ENCODE measurements at places on chromosomes 1 and 21.

DNA sequence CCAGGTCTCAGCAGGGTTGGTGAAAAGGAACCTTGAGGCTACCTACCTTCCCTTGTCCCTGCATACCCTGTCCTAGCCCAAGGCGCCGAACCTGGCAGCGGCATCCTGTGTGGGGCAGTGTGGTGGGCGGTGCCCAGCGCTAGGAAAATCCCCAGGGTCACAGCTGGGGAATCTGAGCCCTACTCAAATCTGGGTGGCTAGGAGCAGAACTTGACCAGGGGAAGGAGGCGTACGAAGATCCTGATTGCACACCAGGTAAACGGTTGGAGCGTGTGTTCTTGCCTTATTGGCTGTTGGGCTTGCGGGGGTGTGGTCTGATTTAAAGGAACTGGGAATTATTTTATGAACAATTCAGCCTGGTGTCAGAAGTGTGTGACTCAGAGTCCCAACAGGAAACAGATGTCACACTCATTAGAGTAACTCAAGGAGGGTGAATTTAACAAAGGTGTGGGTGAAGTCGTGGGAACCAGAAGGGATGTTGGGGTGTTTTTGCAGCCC is 118.6 kb downstream of the LRIG2 start:
- DNase-seq = no peak

GRCh38 chr21:26469789-26470188 is 103.3 kb downstream of the CYYR1 start:
- DNase-seq = no peak

- no peak for DNase-seq
Observed at GRCh38 chr1:118335331-118335732, 150.3 kb upstream of the SPAG17 start.

DNA sequence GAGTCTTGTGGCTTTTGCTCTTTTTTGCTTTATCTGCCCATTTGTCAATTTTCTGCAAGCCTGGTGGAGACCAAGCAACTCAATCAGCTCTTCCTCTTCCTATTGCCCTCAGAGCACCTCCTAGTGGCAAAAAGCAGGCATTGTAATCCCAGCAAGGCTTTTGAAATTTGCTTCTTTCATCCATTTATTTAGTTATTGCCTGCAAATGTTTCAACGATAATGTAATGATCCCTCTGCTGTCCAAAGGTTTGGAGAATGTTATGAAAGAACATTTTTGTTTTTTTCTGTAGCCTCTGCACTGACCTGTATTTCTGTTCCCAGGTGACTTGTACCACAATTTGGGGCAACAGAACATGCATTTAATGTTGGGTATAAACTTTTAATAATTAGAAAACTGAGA is 127.8 kb downstream of the GABPA start:
- DNase-seq = no peak

DNA sequence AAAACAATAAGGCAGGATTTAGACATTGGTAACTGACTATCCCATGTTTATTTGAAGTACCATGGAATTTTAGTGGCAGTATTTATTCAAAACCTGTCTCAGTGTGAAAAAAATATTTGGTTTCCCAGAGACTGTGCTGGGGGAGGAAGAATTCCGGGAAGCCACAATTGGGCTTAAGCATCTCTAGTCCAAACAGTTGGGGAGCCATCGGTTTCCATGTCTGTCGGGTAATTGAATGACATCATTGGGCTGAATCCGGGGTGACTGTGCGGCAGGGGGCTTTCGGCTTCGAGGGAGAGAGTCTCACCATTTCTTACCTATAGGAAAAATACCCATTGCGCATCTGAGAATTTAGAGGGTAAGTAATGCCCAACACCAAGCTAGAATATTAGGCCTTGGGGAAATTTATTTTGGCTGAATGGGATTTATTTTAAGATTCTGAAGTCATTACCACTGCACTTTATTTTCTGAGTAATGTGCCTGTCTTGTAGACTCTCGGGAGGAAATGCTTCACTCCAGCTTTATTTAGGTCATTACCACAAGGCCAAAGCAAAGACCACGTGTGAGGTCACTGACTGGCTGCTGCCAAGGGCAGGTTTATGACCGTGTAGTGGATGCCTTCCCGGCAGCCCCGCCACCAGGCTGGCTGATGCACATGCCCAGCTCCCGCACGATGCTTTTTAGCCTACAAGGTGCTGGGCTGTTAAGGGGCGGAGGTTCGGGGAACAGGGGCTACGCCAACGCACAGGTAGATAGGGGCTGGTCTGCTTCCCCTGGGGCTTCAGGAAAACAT is 23.1 kb upstream of the UMODL1 start:
- DNase-seq = no peak

GRCh38 chr1:234981758-234982157 is 146.9 kb downstream of the TOMM20 start:
- no peak for DNase-seq

DNA sequence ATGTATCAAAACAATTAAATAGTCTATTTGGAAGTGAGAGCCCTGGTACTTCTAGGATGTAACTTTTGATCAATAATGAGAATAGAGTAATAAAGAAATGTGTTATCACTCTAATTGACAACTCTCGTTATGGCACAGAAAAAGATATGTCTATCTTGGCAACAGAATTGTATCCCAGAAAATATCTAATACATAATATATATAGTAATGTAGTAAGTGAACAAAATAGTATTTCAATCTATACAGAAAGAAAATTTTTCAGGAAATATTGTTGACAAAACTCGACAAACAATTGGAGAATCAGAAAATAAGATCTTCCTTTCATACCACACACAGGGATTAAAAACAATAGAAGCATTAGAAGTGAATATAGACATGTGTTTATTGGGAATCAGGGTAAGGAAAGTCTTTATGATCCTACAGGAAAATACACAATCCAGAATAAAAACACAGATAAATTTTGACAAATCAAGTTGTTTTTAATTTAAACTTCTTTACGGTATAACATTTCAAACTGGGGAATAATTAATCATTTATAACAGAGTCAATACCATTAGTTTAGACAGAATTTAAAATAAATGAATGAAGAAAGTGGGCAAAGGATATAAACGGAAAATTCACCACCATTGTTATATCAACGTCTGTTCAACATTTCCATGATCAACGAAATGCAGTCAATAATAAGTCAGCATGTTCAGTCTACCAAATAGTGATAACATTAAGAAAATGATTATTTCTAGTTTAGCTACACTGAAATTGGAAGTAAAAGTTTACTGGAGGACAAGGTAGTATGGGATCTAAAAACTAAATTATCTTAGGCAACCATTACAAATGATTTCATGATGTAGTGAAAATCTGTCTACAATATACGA is 1526.5 kb upstream of the TPTE start:
- DNase-seq = no peak

- no peak for DNase-seq
Observed at GRCh38 chr1:79161077-79161476, 154.5 kb upstream of the ADGRL4 start.

DNA sequence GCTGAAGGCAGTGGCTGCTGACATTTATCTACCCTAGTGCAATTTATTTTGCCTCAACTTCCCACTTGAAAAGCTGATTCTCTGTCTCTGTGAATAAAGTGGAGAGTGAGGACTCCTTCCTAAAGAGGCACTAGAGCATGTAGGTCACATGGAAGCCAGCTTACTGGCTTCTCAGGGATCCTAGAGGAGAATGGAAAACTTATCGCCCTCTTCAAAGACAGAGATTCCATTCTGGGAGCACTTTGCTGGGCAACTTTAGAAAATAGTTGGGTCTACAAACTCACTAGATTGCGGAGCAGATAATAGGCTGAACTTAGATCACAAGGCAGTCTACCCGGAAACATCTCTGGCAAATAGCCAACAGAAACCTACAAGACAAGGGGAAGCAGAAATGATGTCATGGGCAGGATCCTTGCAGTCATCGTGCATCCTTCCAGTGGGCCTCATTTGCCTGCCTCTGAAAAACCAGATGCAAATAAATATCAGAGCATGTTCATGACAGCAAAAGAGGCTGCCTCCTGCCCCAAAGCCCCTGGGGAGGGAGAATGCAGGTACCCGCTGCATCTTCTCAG is 104.8 kb upstream of the BARHL2 start:
- no peak for DNase-seq

DNA sequence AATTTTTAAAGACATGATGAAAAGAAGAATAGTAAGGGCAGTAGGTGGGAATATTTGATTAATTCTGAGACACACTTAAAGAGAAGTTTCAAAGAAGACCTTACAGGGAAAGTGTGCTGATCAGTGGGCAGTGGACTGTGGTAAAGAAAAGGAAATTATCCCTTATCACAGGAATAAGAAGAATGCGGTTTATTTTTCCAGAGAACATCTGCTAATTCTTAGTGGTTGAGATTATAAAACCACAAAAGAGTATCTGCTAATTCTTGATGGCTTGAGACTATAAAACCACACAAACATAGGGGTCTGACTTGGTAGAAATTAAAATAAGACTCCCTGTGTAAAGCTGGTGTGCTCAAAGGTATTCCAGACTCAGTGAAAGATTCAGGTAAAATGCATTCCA is 60.0 kb upstream of the KCTD3 start:
- DNase-seq = no peak

DNA sequence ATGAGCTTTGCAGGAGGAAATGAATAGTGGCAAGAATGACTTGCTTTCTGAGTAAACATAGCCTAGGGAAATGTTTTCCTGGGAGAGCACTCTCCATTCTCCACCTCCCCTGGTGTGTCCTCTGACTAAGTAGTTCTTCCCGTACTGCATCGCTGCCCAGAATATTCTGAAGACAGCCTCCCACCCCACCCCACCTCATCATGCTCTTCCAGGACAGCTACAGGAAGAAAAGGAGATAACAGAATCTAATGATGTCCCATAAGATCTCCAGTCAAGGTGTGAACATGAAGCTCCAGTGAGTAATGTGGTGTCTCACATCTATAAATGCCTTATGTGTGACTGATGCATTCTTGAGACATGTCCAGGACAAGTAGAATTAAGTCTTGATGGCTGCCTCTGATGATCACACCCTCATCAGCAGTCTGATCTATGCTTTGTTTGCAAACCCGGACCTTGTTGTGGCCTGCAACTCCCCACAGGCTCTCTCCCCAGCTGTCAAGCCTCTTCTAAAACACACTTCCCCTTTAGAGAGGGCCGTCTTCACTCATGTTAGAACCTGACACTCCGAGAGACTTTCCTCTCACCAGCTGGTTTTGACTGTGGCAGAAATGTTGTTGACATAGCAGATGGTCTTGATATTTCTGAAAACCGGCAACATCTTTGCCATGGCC is 183.0 kb downstream of the CYYR1 start:
- no peak for DNase-seq

GRCh38 chr21:43927591-43928221 is 62.7 kb downstream of the AGPAT3 start:
- no peak for DNase-seq

- no peak for DNase-seq
Observed at GRCh38 chr21:41024746-41025254, 143.2 kb upstream of the BACE2 start.

DNA sequence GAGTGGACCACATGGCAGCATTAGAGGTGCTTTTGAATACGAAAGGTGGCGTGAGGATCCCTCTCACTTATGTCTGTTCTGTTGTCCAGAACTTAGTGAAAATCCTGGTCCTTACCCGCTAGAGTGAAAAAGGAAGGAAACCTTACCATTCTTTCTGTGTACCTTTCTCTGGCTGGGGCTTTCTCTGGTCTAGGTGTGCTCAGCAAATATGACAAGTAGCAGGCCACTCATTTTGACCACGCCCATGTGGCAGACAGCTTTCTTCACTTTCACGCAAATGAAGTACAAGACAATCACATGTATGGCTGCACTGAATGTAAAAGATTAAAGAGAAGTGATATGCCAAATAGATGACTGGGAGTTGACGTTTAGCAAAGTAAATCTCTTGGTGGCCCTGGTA is 131.9 kb downstream of the FGGY start:
- DNase-seq = no peak

- no peak for DNase-seq
Observed at GRCh38 chr1:89692601-89693521, 59.9 kb downstream of the LRRC8C start.

- no peak for DNase-seq
Observed at GRCh38 chr1:61907102-61907501, 164.8 kb downstream of the PATJ start.

DNA sequence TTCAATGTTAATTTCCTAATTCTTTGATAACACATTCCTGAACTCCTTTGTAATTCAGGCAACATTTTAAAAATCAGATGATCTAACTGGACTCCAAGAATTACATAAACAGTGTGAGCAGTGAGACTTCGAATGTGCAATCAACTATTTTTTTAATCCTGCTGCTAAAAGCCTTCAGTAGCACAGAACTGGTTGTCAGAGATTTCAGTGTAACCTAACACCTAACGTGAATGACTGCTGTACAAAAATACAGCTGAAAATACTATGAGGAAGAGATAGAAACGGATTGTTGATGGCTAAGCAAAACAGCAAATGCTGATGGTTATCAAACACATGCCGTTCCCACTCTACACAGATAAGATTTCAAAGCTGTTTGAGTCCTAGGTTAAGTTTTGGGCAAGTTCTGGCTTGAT is 46.1 kb downstream of the APP start:
- DNase-seq = no peak

GRCh38 chr1:77639056-77639455 is 43.4 kb downstream of the ZZZ3 start:
- no peak for DNase-seq

DNA sequence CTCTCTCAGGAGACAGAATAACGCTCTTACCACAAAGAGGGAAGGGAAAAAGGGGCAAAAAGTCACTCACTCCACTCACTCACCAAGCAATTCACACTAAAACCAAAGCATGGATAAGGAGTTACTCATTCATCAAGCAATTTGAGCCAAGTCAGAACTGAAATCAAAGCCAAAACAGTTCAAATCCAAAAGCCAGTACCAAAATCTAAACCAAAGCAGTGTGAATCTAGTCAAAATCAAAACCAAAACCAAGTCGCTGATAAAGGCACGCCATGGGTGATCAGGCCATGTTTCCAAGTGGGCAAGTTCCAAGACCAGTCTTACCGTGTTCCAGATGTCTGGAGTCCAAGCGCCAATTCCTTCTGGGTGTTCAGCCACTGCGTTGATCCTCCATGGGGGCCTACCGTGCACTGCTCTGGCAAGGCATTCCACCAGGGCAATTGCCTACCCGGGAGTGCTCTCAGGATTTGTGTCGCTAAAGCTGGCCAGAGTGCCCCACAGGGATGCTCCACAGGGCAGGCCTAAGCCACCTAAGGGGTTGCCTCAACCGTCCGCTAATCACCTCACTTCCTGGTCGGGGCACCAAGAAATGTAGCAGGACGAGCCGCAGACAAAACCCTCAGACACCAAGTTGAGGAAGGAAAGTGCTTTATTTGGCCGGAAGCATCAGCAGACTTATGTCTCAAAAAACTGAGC is 142.3 kb downstream of the TRIM33 start:
- DNase-seq = no peak

- no peak for DNase-seq
Observed at GRCh38 chr1:157274698-157275534, 136.7 kb upstream of the ETV3 start.

DNA sequence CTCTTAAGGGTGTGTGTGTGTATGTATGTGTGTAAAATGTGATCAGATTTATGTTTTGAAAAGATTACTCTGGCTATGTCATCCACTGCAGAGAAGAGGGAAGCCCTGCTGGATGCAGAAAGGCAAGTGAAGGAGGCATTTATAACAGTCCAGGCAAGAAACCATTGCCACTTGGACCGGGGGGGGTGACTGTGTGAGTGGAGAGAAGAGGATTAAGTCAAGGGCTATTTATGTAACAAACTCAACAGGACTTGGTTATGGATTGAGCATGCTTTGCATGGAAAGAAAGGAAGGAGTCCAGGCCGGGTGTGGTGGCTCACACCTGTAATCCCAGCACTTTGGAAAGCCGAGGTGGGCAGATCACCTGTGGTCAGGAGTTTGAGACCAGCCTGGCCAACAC is 143.0 kb downstream of the URB2 start:
- no peak for DNase-seq

All from T-helper 1 cell (primary cell).